ENCODE measurements at places on chromosomes 2 and 18. TPM values are rescaled to one million over a fixed set of nuclear protein-coding genes. Genes with fewer than 3 reads are reported as not detected.

Gene STK17B
- 1.6 TPM for polyA plus RNA-seq

Gene CHRNA1
- not detected for polyA plus RNA-seq

Gene SKOR2
- not detected for polyA plus RNA-seq

Gene TMX3
- polyA plus RNA-seq = 12.9 TPM

Gene TDRD15
- 0.12 TPM for polyA plus RNA-seq

Gene ACADL
- not detected for polyA plus RNA-seq

Gene DAW1
- polyA plus RNA-seq = not detected

Gene PSMA8
- polyA plus RNA-seq = not detected

Gene ZNF385B
- polyA plus RNA-seq = 6.7 TPM

Gene TMEM247
- polyA plus RNA-seq = not detected

Gene UBXN2A
- polyA plus RNA-seq = 8.3 TPM

Gene PCARE
- not detected for polyA plus RNA-seq

Gene CAVIN2
- polyA plus RNA-seq = 28.1 TPM

Gene CFAP65
- 0.03 TPM for polyA plus RNA-seq

Gene MLPH
- polyA plus RNA-seq = 0.27 TPM
